Type B pancreatic cell (in vitro differentiated cells): ENCODE measurements at places on chromosomes 2 and 18. TPM values are rescaled to one million over a fixed set of nuclear protein-coding genes. Genes with fewer than 3 reads are reported as not detected.

DNA sequence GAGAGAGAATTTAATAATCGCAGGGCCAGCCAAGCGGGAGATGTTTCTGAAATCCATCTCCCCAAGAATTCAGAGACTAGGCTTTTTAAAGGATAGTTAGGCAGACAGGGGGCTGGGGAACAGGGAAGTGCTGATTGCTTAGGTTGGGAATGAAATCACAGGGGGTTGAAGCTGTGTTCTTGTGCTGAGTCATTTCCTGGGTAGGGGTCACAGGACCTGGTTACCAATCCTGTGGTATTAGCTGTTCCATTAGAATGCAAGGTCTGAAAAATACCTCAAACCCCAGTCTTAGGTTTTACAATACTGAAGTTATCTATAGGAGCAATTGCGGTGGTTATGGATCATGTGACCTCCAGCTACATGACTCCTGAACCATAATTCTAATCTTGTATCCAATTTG is 4.6 kb downstream of the SP140 start:
- H3K4me3 ChIP-seq = no peak overlapping the region
- DNase-seq = no peak
- no peaks in the 10 kb centered on the region for H3K4me1 ChIP-seq

- H3K4me3 ChIP-seq = no peak overlapping the region
- peaks cover 4% of the 10 kb centered on the region for H3K4me1 ChIP-seq
- peaks cover 37% of the 10 kb centered on the region for H3K36me3 ChIP-seq
- H3K27ac ChIP-seq = no peak overlapping the region
These were observed 58.1 kb downstream of the SPOPL start for GRCh38 chr2:138559641-138560040.

DNA sequence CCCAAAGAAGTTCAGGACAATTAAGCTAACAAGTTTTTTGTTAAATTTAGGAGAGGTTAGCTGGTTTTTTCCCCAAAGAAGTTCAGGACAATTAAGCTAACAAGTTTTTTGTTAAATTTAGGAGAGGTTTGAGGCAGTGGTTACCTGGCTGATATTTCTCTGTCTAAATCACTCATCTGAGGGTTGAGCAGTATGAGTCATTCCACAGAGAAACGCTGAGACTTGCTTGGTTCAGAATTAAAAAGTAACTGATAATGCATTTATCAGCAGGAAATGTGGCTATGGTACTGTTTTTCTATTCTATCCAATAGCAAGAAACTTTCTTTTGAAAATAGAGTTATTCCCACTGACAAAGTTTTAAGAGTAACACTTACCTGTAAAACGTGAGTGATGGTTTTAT is 22.8 kb upstream of the KIDINS220 start:
- H3K36me3 ChIP-seq = peaks cover 27% of the 10 kb centered on the region
- no peak overlapping the region for H3K4me3 ChIP-seq
- DNase-seq = no peak
- H3K27ac ChIP-seq = no peak overlapping the region
- H3K27me3 ChIP-seq = no peaks in the 10 kb centered on the region

DNA sequence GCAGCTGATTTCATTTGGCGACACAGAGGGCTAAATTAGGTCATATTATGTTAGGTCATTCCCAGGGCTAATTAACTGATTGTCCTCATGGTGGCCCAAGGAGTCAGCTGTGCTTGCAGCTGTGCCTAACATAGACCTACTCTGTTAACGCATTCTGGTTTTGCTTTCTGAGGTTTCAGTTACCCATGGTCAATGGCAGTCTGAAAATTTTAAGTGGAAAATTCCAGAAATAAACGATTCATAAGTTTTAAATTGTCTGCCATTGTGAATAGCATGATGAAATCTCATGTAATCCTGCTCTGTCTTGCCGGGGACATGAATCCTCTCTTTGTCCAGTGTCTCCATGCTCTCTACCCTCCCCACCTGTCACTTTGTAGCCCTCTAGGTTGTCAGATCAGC is 168.7 kb downstream of the KCNS3 start:
- H3K27me3 ChIP-seq = no peaks in the 10 kb centered on the region

The REG1B gene
- not detected in 2 replicates for total RNA-seq

- peak overlapping the region; percentile 58 for H3K27ac ChIP-seq
- H3K27me3 ChIP-seq = no peaks in the 10 kb centered on the region
- H3K36me3 ChIP-seq = peaks cover 39% of the 10 kb centered on the region
- DNase-seq = no peak
These were observed 84.6 kb downstream of the DNMT3A start for GRCh38 chr2:25257032-25257552.

DNA sequence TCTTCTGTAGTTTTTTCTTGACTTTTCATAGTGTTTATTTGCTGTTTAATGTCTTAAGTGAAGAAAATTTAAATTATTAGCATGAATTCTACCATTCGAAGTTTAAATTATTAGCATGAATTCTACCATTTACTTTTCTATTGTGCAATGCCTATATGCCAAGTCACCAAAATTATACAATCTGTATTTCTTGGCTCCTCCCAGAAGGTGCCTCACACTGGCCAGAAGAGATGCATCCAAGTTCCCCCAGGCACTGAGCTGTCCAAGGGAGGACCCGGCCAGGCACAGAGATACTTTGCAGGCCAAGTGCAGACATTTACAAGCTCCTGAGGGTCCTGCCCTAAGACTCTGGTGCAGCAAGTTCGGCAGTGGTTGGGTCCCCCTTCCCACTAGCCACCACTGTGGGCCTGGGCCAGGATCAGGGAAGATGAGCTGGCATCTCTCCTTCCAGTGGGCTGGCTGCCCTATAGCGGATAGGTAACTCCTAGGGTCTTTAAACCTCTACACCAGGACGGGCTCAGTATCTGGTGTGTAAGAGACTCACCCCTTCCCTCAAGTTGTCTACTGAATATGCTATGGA is 31.3 kb downstream of the TMEM247 start:
- H3K4me1 ChIP-seq = no peaks in the 10 kb centered on the region
- no peak for DNase-seq
- H3K4me3 ChIP-seq = no peak overlapping the region
- H3K27me3 ChIP-seq = peaks cover 7% of the 10 kb centered on the region

DNA sequence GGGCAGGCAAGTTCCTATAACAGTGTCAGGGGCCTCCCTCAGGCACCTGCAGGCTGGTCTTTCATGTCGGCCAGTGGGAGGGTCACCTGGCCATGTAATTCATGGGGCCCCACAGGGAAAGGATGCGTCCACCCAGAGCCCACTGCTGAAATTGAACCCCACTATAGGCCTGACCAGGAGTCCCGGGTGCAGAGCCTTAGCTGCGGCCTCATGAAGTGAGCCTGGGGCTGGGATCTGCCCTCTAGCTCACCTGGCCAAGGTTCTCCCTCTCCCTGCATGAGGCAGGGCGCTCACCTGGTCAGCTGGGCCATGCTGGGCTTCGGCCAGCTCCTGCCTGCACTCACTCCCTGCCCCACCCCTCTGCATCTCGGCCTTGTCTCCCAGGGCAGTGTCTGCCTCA is 41.1 kb downstream of the C1QL2 start:
- peak; percentile 60 for DNase-seq
- H3K4me1 ChIP-seq = no peaks in the 10 kb centered on the region
- peaks cover 3% of the 10 kb centered on the region for H3K36me3 ChIP-seq
- H3K27me3 ChIP-seq = peaks cover 70% of the 10 kb centered on the region
- H3K27ac ChIP-seq = no peak overlapping the region

GRCh38 chr2:241072151-241072550 is 29.9 kb downstream of the MTERF4 start:
- no peak overlapping the region for H3K4me3 ChIP-seq
- H3K36me3 ChIP-seq = peaks cover 10% of the 10 kb centered on the region

DNA sequence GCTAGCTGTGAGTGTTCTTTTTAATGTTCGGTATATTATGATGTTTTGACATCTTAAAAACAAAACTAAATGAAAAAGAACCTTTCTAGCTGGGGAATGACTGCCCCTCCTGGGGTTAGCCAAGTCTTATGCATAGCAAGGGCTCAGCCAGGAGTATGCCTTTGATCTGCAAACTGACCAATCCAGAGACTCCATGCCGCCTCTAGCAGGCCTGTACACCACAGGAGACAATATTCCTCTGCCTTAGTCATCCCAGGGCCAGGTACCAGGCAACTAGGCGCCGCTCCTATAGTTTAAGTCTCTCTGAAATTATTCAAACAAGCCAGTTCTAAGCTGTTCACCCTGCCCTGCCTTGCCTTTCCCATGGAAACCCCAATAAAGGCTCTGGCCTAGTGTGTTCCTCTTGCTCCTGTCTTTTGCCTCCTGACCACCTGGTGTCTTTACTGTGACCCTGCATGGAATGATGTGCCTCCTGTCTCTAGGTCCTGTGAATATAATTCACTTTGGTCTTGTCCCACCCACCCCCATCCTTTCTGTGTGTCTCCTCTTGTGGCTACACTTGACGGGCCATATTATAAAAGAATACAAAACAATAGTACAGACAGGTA is 52.0 kb upstream of the CHN1 start:
- H3K4me3 ChIP-seq = no peak overlapping the region
- no peak overlapping the region for H3K27ac ChIP-seq
- H3K36me3 ChIP-seq = no peaks in the 10 kb centered on the region
- DNase-seq = no peak
- no peaks in the 10 kb centered on the region for H3K27me3 ChIP-seq

The FBXO41 gene
- total RNA-seq = 5.2 and 5.5 TPM in 2 replicates

The HAAO gene
- total RNA-seq = 9.4 and 10.0 TPM in 2 replicates
